Effector memory CD4-positive, alpha-beta T cell (primary cell): ENCODE measurements at places on chromosomes 5 and 9.

DNA sequence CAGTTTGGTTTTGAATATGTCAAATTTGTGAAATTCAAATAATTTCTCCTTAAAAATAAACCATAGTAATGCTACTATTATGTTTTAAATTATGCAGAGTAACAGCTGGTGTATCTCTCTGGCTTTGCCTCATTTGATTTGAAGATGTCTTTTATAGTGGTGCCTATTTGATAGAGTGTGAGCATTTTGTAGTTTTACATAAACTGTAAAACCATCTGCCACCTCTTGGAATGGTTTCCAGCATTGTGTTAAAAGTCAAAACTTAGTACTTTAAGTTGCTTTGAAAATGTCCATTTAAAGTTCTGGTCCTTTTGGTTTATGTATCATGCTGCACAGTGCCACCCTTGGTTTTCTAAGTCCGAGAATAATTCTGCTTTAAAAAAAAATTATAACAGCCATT, 15.6 kb downstream of the PRDM6 start:
- no peaks in the 10 kb centered on the region for H3K36me3 ChIP-seq
- no peak for DNase-seq
- no peak overlapping the region for H3K27ac ChIP-seq
- H3K4me3 ChIP-seq = no peak overlapping the region
- H3K27me3 ChIP-seq = peaks cover 4% of the 10 kb centered on the region

DNA sequence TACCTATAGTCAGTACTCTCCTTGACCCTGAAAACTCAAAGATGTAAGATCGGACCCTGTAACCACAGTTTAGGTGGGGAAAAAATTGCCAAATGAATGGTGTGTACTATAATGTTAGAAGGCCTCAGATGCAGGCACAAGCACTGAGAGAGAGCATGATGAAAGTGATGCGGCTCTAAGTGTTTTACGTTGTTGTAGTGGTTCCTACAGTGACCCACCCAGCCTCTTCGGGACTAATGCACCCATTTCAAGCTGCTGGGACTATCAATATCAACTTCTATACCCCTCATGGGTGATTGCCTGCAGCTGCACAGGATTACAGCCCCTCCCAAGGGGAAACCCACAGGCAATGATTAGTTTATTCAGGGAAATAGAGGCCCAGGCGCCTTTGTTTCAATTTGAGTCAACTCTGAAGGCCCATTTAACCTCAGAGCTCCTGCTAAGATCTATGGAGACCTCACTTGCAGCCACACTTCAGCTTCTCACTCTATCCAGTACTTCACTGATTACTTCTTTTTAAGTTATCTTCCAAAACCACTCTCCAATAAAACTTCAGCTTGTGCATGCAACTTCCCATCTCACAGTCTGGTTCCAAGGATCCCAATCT, 340.7 kb downstream of the NR2F1-AS1 start:
- H3K4me3 ChIP-seq = no peak overlapping the region
- no peaks in the 10 kb centered on the region for H3K4me1 ChIP-seq
- DNase-seq = no peak

GRCh38 chr9:127065592-127065991, 56.8 kb downstream of the ANGPTL2 start:
- H3K36me3 ChIP-seq = no peaks in the 10 kb centered on the region
- H3K27me3 ChIP-seq = no peaks in the 10 kb centered on the region
- no peaks in the 10 kb centered on the region for H3K4me1 ChIP-seq
- H3K27ac ChIP-seq = no peak overlapping the region

GRCh38 chr5:151082282-151082902, 1.6 kb upstream of the TNIP1 start:
- H3K36me3 ChIP-seq = no peaks in the 10 kb centered on the region
- DNase-seq = no peak
- peak overlapping the region; percentile 99 for H3K27ac ChIP-seq
- peaks cover 67% of the 10 kb centered on the region for H3K4me1 ChIP-seq
- peak overlapping the region; percentile 93 for H3K4me3 ChIP-seq

DNA sequence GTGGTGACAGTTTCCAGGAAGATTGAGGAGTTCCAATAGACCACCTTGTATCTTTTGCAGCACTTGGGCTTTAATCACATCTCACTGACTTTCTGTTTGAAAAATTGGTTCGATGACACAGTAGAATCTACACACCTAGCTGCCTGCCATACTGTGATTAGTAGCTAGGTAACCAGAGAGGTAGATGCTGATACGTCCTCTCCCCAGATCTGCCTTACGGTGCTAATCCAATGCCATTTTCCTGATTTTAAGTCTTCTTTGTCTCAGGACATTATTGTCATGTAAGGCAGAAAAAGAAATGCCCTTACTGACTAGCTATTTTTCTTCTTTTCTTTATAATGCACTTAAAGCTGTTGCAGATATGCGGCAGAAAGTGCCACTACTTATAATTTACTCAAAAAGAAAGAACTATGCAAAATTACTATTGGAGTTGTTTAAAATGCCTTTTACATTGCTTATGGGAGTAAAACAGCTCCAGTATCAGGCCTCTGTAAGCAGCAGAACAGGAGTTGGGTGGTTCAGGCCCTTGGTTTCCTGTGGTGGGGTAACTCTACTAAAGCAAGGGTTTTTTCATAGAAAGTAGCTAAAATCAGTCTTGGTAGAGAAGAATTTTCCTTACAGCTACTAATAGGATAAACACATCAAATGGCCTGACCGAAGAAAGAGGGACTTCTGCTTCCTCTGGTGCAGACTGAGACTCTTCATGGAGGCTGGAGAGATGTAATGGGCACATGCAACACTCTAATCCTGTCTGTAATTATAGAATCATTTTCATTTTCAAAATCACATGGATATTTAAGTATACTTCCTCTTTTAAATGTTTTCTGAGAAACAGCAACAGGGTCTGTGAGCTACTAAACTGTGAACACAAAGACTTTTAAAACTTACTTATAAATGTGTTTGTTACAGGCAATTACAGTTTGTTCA, 177.2 kb downstream of the MAPKAP1 start:
- no peaks in the 10 kb centered on the region for H3K4me1 ChIP-seq
- no peaks in the 10 kb centered on the region for H3K27me3 ChIP-seq
- H3K4me3 ChIP-seq = no peak overlapping the region
- no peak for DNase-seq

GRCh38 chr9:89747596-89747995, 142.8 kb downstream of the GADD45G start:
- no peak overlapping the region for H3K4me3 ChIP-seq
- H3K36me3 ChIP-seq = no peaks in the 10 kb centered on the region
- H3K4me1 ChIP-seq = peaks cover 40% of the 10 kb centered on the region
- DNase-seq = no peak
